Memory B cell (primary cell): ENCODE measurements at places on chromosomes 6 and 20.

GRCh38 chr6:108951351-108951953 lies 103.2 kb downstream of the ARMC2 start:
- DNase-seq, result no peak

GRCh38 chr6:72622094-72622940 lies 453 bp downstream of the KCNQ5 start:
- peak; percentile 68 for DNase-seq

GRCh38 chr6:140175486-140175885 lies 801.0 kb upstream of the CITED2 start:
- no peak for DNase-seq

- DNase-seq, result no peak
These were observed 205.2 kb downstream of the KIF16B start for GRCh38 chr20:16367948-16368560.

DNA sequence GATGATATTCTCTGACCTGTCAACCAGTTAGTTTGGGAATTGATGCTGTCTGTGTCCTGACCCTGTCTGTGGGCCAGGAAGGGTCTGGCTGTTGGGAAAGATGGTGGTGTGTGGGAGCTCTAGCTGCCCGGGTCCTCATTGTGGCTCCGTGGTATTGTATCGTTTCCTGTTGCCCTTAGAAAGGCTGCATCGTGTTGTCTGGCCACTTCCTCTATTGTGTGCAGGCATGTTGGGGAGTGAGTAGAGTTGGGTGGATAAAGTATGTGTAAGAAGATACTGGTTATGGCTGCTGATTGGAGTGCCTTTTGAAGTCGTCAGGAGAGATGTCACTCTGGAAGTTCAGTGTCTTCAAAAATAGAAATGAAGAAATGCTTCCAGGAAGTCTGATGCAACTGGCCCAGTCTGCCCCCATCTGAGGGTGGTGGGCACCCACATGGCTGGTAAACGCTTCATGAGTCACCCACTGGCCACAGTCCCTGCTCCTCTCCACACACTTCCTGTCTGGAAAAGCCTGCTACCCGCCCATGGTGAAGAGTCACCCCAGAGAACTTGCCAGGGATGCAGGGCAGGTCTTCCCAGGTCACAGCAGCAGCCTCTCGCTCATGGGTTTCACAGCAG lies 27.9 kb downstream of the PPARD start:
- DNase-seq, result peak; percentile 5

DNA sequence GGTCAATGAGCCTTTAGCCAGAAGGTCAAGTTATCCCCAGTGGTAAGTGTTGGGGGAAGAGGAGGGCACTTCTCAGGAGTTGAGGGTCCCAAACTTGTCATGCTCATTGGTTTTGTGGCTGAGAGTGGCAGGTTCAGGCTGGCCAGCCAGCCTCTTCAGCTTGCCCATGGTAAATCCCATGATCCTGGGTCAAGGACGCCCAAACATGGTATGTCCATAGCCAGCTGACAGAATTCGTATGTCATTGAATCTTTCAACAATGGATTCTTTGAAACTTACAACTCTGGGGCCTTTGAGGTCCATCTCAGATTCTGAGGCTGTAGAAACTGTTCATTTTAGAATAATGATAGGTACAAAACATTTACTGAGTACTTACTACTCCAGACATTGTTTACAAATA lies 36.1 kb upstream of the RSPO4 start:
- no peak for DNase-seq

GRCh38 chr6:144769142-144769541 lies 484.0 kb downstream of the UTRN start:
- DNase-seq, result no peak

- no peak for DNase-seq
These were observed 2.2 kb downstream of the MDFI start for GRCh38 chr6:41640426-41640825.

DNA sequence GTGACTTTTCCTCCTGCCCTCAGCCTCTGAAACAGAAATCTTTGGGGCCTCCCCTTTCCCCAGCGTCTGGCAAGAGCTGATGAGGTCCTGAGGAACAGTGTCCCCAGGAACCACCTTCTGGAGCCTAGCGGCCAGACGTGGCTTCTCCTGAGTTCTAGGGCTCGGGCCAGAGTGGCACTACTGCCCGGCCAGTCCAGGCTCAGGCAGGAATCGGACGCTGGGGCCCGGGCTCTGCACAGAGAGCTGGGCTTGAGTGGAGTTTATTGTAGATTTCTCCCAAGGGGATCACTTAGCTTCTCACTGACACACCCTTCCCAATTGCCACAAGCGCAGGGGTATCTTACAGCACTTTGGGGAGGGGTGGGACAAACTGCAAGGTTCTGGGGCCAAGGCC lies 20.2 kb downstream of the SDCBP2 start:
- no peak for DNase-seq

DNA sequence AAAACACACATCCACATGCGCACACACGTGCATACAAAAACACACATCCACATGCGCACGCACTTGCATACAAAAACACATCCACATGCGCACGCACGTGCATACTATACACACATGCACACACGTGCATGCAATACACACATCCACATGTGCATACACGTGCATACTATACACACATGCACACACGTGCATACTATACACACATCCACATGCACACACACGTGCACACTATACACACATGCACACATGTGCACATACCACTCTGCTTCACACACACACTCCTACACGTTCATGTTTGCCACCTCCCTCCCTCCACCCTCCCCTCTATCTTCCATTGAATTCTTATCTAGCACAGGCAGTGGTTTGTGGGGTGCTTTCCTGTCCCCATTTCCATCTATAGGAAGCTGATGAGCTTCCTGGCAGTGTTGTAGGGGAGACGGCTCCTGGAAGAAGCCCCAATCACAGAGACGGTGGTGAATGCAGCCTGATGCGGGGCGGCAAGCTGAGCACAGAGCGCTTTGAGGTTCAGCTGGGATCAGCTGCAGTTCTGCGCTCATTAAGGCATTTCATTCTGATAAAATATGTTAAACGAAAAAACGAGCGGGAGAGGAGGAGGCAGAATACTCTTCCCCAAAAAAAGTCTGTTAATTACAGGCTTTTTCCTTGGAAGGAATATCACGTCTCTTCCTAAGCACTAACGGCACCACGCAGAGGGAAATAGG lies 287.7 kb downstream of the TAF4 start:
- no peak for DNase-seq

GRCh38 chr6:71033890-71034289 lies 77.0 kb upstream of the B3GAT2 start:
- DNase-seq, result no peak

DNA sequence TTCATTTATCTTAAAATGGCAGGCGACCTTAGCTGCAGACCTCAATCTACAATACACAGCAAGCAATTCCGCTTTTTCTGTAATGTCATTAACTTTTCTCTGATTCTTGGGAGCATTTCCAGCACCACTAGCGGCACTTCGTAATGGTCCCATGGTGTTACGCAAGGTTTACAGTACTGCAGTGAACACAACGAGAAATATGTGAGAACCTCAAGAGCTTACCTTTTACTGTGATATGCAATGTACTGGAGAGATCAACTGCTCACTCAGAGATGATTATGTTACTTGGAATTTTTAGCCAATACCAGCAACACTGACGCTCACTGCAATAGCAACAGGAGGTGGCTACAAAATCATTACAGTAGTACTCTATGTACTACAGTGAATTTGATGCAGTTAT lies 2.8 kb upstream of the CEP43 start:
- DNase-seq, result no peak

DNA sequence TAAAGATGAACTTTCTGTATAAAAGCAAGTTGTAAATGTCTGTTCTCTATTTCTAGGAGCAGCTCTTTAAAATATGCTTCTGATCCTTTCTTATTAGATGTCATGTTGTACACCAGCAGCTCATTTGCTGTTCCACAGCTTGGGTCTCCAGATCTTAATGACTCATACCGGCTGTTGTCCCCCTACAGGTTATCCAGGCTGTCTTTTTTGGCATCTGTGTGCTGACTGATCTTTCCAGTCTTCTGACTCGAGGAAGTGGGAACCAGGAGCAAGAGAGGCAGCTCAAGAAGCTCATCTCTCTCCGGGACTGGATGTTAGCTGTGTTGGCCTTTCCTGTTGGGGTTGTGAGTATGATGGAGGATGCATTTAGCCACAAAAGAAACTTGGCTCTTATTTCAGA lies 76.0 kb downstream of the AIG1 start:
- DNase-seq, result no peak

DNA sequence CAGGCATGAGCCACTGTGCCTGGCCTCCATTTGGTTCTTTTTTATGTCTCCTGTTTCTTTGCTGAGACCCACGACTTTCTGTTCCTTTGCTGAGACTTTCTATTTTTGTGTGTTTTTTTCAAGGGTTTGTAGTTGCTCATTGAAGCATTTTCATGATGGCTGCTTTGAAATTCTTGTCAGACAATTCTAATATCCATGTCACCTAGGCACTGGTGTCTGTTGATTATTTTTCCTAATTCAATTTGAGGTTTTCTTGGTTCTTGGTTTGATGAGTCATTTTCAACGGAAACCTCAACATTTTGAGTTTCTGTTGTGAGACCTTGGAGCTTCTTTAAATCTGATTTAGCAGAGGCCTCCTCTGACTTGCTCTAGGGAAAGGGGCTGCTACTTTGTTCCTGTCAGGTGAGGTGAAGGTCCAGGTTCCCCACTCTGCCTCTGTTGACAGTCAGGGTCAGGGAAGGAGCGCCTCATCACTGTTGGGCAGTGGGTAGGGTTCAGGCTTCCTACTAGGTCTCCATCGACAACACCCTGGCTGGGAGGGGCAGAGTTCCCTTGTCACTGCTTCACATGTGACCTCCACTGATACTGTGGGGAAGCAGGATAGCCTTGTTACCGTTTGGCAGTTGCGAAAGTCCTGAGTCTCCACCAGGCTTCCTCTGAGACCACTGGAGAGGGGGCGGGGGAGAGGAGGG lies 67.2 kb upstream of the RNF24 start:
- DNase-seq, result no peak

- DNase-seq, result no peak
These were observed 255.8 kb upstream of the RAB32 start for GRCh38 chr6:146287691-146288369.

GRCh38 chr6:32814145-32814544 lies 2.7 kb downstream of the HLA-DOB start:
- no peak for DNase-seq

DNA sequence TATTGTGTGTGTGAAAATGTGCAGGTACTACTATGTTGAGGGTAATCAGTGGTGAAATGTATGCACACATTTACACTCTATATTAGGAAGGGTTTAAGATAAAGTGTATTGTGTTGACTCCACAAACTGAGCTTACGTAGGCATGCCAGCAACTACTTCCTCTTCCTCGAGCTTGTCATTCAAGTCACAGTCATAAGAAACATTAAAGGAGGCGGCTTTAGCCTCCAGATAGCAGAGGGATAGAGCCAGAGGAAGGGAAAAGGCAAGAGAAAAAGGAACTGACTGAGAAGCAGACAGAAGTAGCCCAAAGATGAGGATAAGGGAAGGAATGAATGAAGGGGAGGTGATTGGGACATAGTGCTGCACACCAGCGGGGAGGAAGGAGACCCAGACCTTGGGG lies 55.2 kb downstream of the SMLR1 start:
- no peak for DNase-seq
